ENCODE measurements at places on chromosomes 6 and 20.

GRCh38 chr6:30562470-30563425 is 5.7 kb downstream of the PRR3 start:
- no peak for DNase-seq

- DNase-seq: peak; percentile 19
Measured at GRCh38 chr6:28081486-28081751, 1.1 kb downstream of the ZNF165 start.

GRCh38 chr20:6630514-6630913 is 137.0 kb upstream of the BMP2 start:
- DNase-seq: no peak

DNA sequence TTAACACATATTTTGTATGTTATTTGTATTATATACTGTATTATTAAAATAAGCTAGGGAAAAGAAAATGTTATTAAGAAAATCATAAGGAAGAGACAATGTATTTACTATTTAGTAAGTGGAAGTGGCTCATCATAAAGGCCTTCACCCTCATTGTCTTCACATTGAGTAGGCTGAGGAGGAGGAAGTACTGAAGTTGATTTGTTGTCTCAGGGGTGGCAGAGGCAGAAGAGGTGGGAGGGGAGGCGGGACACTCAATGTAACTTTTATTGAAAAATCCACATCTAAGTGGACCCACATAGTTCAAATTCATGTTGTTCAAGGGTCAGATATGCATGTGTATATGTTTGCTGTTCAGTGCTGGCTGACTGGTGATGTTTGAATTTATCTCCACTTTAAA is 210.2 kb upstream of the CITED2 start:
- no peak for DNase-seq

DNA sequence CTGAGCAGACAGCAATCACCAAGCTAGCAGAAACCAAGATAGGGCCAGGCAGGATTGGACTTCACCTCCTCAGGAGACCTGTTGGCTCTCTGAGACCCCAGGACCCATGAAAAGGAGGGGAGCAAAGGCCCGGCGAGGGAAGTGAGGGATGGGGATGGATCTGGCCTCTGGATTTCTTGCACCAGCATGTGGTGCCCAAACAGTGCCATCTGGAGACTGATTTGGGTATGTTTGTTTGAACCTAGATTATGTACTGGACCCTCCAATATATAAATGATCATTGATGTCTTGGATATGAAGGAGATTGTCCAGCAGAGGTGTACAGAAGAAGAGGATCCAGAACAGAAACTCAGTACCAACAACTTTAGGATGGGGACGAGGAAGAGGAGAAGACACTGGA is 83.4 kb upstream of the LY86 start:
- DNase-seq: no peak

- DNase-seq: no peak
Measured at GRCh38 chr20:48275286-48276020, 490.2 kb upstream of the SULF2 start.

GRCh38 chr6:157248264-157248663 is 75.1 kb downstream of the TMEM242 start:
- no peak for DNase-seq

DNA sequence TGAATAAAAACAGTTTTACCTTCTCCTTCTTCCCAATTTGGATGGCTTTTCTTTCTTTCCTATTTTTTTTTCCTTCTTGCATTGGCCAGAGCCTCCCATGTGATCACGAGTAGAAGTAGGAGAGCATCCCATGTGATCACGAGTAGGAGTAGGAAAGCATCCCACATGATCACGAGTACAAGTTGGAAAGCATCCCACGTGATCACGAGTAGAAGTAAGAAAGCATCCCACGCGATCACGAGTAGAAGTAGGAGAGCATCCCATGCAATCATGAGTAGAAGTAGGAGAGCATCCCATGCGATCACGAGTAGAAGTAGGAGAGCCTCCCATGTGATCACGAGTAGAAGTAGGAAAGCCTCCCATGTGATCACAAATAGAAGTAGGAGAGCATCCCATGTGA is 218.6 kb downstream of the DLL1 start:
- no peak for DNase-seq
